Vein endothelial cell (primary cell): ENCODE measurements at places on chromosomes 12 and 14. TPM values are rescaled to one million over a fixed set of nuclear protein-coding genes. Genes with fewer than 3 reads are reported as not detected.

The SYCP3 gene
- 0.33 and 0.67 TPM in 2 replicates for total RNA-seq

The RERG gene
- not detected in 2 replicates for total RNA-seq

The IFNG-AS1 gene
- total RNA-seq = not detected in 2 replicates

The ADAMTS20 gene
- total RNA-seq = not detected in 2 replicates

The FAM161B gene
- 3.3 and 3.9 TPM in 2 replicates for total RNA-seq

The BEGAIN gene
- total RNA-seq = 0.10 TPM in 1 of 2 replicates, not detected in the other

The NPAS3 gene
- total RNA-seq = 0.10 and 0.33 TPM in 2 replicates

The SLC25A21 gene
- 1.3 and 2.9 TPM in 2 replicates for total RNA-seq

The TNFRSF1A gene
- 123 and 161 TPM in 2 replicates for total RNA-seq
